ENCODE measurements at places on chromosomes 7 and 10. TPM values are rescaled to one million over a fixed set of nuclear protein-coding genes. Genes with fewer than 3 reads are reported as not detected.

EXOSC1 gene
- 70.6 TPM for polyA plus RNA-seq

CRPPA gene
- polyA plus RNA-seq = 7.4 TPM

FFAR4 gene
- not detected for polyA plus RNA-seq

CALHM1 gene
- polyA plus RNA-seq = not detected

NPFFR1 gene
- polyA plus RNA-seq = 0.13 TPM

DDIT4 gene
- 0.98 TPM for polyA plus RNA-seq

All from Purkinje cell (primary cell).